ENCODE measurements at places on chromosomes 6 and 20.

GRCh38 chr6:27669295-27669623 lies 196.4 kb upstream of the ZNF184 start:
- no peak for DNase-seq

- no peak for DNase-seq
Observed at GRCh38 chr6:5665173-5665572, 341.6 kb downstream of the NRN1 start.

GRCh38 chr6:143408787-143409162 lies 41.7 kb downstream of the ADAT2 start:
- DNase-seq: no peak

DNA sequence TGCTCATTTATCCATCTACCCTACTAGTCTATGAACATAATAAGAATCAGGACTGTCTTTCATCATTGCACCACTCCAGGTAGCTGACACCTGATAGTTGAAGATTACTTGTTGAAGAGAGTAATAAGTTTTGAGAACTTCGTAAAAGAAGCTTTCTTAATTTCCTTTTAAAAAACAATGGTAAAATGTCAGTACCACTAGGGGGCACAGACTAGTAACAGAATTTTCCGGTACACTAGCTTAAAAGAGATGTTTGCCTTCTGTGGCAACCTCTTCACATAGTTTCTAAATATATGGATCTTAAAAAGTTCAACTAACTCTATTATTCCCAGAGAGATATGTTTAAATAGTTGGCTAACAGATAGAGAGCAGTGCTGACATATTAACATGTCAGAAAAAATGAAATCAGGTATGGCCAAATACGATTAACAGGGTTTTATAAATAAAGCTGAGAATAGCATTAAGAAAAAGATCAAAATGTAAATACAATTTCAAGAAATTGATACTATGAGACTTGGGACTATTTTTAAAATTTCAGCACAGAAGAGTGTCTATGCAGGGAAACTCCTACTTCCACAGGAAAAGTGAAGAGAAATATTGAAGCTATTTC lies 5.4 kb upstream of the KCNQ5 start:
- DNase-seq: peak; percentile 59

- no peak for DNase-seq
Observed at GRCh38 chr6:154514481-154514880, 4.0 kb upstream of the CNKSR3 start.

GRCh38 chr20:50569864-50570836 lies 60.0 kb downstream of the PTPN1 start:
- DNase-seq: no peak

GRCh38 chr20:37235065-37235464 lies 26.5 kb downstream of the GHRH start:
- no peak for DNase-seq

DNA sequence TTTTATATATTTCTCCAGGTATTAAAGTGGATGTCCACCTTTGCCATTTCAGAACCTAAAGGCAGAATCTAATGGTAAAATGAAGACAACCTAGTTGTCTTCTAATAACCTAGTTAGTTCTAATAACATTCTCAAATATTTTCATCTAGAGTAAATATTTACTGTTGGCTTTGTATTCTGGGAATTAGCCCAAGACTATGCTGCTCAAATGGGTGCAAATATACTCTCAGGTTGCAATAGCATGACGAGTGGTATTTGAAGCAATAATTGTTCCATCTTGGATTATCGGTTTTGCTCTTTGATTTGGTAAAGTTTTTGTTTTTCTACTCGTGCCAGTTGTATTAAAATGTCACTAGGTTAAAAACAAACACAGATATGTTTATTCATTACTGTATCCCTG lies 21.0 kb upstream of the RSPH4A start:
- DNase-seq: no peak
